ENCODE measurements at places on chromosomes 5 and 9.

DNA sequence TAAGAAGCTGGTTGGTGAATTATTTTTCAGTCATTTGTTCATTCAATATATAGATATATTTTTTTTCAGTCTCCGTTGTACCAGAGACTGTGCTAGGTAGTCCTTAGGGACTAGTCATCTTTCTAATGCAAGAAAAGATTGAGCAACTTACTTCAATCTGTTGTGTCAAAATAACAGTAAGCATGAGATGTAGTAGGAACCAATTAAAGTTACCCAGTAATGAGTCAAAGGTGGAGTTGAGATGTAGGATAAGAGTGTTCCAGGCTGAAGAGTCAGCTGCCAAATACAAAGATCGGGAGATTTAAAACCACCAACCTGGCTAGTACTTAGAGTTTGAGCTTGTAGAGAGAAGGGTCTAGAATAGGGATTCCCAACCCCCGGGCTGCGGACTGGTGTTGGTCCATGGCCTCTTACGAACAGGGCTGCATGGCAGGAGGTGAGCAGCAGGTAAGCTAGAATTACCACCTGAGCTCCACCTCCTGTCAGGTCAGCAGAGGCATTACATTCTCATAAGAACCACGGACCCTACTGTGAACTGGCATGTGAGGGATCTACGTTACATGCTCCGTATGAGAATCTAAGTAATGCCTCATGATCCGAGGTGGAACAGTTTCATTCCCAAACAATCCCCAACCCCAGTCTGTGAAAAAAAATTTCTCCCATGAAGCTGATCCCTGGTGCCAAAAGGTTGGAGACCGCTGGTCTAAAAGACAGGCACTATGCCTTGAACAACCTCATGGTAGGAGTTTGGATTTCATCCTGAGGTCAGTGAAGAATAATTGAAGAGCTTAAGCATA lies 1241.5 kb upstream of the WWC1 start:
- no peak for DNase-seq

DNA sequence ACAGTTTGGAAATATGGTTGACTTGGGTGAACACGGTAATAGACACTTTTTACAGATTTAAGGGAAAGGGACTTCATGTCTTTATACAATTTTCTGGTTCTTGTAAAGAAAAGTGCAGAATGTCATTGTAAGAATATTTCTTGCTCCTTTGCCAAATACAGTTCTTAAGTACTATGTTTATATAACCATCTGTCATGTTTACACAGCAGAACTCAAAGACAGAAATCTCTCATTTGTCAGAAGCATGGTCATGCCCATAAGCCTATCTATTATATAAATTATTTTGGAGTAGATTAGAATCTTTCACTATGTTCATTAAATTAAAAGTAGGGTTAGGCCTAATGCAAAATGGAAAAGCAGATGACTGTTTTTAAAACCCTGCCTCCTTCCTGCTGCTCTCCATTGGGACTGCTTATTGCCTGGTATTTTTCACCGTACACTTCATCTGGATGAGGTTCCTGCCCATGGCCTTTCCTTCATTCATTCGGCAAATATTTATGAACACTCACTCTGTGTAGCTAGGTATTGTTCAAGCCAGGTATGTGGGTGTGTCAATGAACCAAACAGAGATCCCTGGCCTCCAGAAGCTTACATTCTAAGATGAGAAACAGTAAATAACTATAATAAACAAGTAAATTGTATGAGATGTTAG lies 558.1 kb downstream of the NR2F1-AS1 start:
- no peak for DNase-seq

DNA sequence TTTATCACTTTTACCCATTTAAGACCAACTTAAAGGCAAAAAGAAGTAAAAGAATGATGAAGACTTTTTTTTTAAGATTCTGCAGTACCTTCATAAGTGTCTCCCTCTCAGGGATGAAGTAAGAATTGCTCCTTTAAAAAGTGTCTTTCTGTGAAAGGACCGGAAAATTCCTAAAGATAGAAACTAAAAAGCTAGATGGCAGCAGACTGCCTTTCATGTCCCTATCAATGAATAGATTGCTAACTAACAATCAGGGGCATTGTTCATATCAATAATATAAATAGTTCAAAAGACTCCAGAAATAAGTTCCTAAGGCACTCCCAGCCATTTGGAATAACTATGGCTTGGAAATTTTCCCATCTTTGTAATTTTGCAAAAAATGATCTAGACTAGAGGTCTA lies 558.0 kb downstream of the PDE4D start:
- DNase-seq = no peak

DNA sequence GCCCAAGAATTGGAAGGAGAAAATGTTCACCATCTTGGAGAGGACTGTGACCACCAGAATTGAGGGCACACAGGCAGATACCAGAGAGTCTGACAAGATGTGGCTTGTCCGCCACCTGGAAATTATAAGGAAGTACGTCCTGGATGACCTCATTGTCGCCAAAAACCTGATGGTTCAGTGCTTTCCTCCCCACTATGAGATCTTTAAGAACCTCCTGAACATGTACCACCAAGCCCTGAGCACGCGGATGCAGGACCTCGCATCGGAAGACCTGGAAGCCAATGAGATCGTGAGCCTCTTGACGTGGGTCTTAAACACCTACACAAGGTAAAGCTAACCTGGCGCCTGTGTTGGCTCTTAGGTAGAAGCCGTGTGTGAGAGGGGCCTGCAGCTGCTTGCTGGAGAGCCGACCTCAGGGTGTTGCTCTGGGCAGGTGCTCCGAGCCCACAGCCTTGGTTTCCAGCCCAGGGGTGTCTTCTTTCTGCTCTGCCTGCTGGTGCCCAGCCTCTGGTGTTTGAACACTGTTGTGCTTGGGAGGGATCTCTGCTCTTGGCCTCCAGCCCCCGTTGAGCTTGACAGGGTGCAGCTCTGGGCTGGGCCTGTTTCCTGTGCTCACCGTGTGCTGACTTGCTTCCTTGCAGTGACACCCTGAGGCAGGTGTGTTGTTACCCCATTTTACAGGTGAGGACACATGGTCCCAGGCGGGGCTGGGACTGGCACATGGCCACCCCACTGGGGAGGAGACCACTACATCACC lies 10.9 kb downstream of the EXOC3 start:
- DNase-seq = no peak

DNA sequence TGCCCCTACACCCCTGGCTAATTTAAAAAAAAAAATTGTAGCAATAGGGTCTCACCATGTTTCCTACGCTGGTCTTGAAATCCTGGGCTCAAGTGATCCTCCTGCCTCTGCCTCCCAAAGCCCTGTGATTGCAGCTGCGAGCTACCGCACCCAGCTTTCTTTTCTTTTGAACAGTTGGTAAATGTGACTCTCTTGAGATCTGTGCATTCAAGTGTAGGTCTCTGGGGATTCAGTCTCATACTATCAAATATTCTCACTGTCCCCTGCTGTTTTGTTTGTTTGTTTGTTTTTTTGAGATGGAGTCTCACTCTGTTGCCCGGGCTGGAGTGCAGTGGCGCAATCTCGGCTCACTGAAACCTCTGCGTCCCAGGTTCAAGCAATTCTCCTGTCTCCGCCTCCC lies 42.3 kb upstream of the CXXC5 start:
- no peak for DNase-seq

DNA sequence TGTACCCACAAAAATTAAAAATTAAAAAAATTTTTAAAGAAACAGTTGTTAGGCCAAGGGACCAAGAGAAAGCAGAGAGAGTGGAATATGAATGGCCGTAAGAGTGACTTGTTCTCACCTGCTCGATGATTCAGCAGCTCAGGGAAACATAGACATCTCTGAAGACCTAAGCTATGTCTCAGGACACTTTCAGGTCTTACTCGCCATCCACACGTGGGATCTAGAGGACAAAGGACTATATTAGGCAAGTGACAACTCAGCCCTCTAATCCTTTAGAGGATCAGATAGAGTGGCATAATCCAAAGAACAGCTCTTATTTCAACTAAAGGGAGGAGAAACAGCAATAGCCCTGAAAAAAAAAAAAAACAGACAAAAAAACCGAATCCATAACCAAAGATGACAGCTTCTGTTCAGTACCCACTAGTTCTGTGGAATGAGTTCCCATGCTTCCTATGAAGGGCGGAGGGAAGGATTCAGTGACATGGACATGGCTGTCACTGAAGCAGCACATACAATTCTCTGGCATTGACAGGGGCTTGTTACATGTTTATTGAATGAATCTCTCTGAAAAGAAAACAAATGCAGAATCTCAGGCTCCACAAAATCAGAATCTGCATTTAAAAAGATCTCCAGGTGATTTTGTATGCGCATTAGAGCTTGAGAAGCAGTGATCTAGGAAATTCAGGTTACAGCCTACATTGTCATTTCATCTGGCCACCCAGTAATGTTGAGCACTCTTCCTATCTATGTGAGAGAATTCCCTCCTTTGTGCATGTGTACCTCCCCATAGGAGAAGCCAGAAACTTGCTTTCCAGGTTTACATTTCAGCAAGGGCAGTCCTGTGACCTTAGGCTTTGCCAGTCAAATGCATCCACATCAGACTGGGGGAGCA lies 96.0 kb downstream of the KIAA1958 start:
- DNase-seq = no peak

DNA sequence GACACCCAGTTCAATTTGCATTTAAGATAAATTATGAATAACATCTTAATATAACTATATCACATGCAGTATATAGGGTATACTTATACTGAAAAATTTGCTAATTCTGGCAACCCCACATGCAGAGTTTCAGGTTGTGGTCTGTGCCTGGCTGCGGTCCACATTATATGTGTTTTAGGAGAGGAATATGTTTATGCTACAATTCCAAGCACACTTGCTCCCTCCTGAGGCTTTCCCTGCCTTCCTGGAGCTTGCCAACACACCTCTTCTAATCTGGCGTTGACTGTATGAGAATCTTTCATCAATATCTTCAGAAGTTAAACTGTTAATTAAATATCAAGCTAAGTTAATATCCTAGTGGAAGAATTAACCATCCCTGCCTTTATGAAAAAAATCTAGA lies 45.2 kb downstream of the SEMA5A start:
- DNase-seq = no peak

DNA sequence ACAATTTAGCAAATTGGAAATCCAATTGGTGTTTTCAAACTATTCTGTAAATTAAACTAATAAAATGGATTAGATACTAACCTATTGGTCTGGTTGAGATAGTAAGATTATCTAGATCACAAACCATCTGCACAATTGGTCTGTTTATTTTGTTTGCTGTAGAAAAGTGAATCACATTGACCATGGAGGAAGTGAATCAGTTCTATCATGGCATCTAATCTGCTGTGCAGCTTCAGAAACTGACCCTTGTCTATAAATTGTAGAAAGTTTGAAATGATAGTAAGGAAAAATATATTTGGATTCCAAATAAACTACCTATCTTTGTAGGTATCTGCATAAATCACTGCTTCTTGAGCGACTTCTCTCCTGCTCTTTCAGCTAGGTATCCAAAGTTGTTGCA lies 1865.4 kb downstream of the MAT2B start:
- no peak for DNase-seq

DNA sequence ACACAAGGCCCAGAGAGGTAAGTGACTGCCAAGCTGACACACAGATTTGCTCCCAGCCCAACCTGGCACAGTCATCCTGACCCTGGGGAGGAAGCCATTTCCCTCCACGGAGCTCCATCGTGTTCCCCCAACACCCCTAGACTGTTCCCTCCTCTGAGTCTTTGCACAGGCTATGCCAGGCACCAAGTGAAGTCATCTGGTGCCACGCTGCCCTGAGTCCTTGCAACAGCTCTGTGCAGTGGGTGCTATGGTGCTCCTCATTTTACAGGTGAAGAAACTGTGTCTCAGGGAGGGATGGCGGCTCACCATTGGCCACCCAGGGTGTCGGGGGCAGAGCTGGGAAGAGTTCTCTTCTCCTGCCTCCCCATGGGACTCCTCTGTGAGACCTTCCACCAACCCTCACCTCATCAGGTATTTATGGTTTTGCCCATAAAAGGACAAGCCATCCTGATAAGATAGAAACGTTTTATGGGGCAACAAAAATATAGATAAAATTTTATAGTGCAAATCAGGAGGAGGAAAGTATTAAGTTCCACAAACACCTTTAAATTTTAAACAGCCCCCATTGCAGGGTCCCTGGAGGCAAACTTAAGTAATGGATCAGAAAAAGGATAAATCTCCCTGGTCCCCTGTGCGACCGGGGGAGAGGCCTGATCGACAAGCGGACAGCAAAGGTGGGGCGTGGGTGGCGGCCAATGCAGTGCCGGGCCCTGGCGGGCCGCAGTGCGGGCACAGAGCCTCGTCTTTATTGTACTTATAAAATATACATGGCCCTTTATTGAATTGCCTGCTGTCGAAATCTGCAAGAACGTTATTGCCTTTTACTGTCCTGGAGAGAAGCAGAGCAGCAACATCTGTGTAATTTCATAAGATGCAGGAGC lies 50.2 kb upstream of the ZBTB43 start:
- no peak for DNase-seq

Measured in stimulated activated CD8-positive, alpha-beta memory T cell treated with anti-CD3 and anti-CD28 coated beads, Interleukin-7, amount 100 ng/mL, for 4 hours (primary cell).